ENCODE measurements at places on chromosomes 4 and X. TPM values are rescaled to one million over a fixed set of nuclear protein-coding genes. Genes with fewer than 3 reads are reported as not detected.

GPR173 gene
- total RNA-seq: not detected

FGD1 gene
- total RNA-seq: 7.5 TPM

TLR10 gene
- 0.38 TPM for total RNA-seq

- no peaks in the 10 kb centered on the region for H3K27me3 ChIP-seq
- H3K36me3 ChIP-seq: no peaks in the 10 kb centered on the region
- H3K4me3 ChIP-seq: no peak overlapping the region
Observed at GRCh38 chr4:94957030-94957429, 199.3 kb downstream of the BMPR1B start.

DNA sequence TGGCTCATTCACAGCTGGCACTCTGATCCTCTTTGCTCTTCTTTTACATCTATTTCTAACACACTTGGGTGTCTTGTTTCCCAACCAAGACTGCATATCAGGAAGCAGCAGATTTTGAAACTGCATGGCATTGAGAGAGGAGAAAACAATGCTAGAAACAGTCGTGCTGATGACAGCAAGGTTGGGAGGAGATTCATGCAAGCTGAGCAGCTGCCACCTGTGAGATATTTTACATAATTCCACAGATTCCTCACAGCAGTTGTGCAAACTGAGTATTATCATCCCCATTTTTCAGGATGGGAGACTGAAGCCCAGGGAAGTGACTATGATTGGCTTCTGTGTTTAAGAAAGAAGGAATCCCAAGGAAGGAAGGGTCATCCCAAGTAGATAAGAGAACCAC, 105.0 kb downstream of the SLC2A9 start:
- peaks cover 32% of the 10 kb centered on the region for H3K36me3 ChIP-seq
- no peak overlapping the region for H3K27ac ChIP-seq
- H3K4me1 ChIP-seq: no peaks in the 10 kb centered on the region
- H3K4me3 ChIP-seq: no peak overlapping the region
- H3K27me3 ChIP-seq: no peaks in the 10 kb centered on the region
- DNase-seq: no peak

DNA sequence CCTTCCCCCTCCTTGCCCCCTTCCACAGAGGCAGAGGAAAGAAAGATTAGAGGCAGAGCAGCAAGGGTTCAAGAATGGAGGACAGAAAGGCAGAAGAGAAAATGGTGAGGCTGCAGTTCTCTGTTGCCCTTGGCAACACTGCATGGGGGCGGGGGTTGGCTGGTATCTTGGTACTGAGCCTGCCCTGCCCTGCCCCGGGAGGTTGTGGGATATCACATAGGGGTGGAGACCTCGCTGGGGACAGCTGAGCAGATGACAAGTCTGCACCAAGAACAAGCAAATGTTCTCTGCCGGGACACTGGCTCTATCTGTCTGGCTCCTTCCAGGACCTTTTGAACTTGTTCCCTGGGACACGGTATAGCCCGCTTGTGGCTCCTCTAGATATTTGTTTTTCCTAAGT, 39.8 kb downstream of the NHS start:
- no peaks in the 10 kb centered on the region for H3K36me3 ChIP-seq
- no peak overlapping the region for H3K27ac ChIP-seq
- peaks cover 9% of the 10 kb centered on the region for H3K4me1 ChIP-seq
- H3K27me3 ChIP-seq: no peaks in the 10 kb centered on the region

GRCh38 chr4:74933562-74934015, 673 bp downstream of the PARM1 start:
- DNase-seq: no peak
- peak overlapping the region; percentile 63 for H3K4me3 ChIP-seq
- H3K27me3 ChIP-seq: no peaks in the 10 kb centered on the region
- peak overlapping the region; percentile 90 for H3K27ac ChIP-seq
- H3K4me1 ChIP-seq: peaks cover 5% of the 10 kb centered on the region

GRCh38 chr4:10130178-10130888, 13.7 kb upstream of the WDR1 start:
- DNase-seq: no peak
- peaks cover 5% of the 10 kb centered on the region for H3K4me1 ChIP-seq
- H3K27ac ChIP-seq: no peak overlapping the region
- H3K27me3 ChIP-seq: no peaks in the 10 kb centered on the region
- H3K4me3 ChIP-seq: no peak overlapping the region

DNA sequence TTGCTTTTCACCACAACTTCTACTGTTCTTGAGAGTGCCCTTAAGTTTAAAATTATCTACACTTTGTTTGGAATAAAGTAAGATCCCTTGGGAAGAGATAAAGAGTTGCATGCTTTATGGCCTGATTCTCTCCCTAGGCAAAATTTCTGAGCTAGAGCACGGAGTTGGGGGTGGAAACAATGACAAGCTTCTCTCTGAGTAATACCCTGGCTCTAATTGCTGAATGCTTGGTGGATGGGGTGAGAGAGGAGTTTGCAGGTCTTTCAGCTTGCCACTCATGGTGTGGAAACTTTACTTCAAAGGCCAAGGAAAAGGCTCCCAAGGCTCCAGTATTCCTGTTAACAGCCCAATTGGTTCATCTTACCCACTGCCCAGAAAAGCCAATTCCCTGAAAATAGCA, 26.1 kb upstream of the PRDM8 start:
- H3K27me3 ChIP-seq: no peaks in the 10 kb centered on the region
- H3K36me3 ChIP-seq: no peaks in the 10 kb centered on the region
- H3K4me3 ChIP-seq: no peak overlapping the region
- H3K4me1 ChIP-seq: no peaks in the 10 kb centered on the region

DNA sequence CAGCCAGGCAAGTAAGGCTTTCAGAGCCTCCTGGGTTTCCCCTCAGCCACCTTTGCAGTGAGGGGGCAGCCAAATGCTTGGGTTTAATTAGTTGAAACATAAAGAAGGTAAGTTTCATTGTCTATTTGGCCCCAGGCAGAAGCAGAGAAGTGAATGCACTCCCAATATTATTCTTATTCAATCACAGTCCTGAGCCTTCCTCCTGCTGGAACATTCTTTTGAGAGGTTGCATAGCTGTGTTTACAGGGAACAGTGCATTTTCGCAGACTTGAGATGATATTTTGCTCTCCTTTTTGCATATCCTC, 13.9 kb downstream of the SLC2A9 start:
- H3K27ac ChIP-seq: peak overlapping the region; percentile 74
- peak overlapping the region; percentile 10 for H3K4me3 ChIP-seq
- peaks cover 74% of the 10 kb centered on the region for H3K4me1 ChIP-seq
- no peak for DNase-seq
- no peaks in the 10 kb centered on the region for H3K36me3 ChIP-seq

DNA sequence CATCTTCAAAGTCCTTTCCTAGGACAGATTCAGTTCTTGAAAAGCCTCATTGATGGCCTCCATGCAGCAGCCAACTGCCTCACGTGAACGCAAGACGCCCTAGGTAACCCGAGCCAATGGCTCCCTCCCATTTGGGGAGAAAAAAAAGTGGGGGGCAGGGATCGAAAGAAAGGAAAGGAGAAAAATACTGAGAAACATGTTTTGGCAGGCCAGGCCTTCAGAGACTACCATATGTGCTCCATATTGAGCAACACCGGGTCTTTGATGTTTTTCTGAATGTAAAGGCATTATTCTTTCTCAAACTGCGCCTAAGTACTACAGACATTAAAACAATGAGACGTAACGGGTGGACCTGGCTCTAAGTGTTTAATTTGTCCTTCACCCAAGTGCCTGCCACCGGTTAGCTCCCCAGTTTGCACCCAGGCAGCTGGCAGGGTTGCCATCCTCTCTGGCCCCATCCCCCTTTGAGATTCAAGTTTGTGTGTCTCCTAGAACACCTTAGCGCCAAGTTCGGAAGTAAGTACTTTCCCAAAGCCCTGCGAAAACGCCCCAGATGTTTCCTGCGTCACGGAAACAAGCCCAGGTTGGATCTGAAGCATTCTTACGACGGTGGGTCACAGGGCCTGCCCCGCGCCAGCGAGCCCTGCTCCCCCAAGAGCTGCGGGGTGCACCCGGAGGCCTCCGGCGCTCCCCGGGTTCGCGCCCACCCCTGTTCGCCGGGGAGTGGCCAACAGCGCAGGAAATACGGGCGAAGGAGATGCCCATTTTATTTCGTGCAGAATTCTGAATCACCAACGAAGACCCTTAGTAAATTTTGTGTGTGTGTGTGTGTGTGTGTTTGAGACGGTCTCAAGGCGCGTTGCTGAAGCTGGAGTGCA, 30.1 kb downstream of the HAND2 start:
- H3K4me3 ChIP-seq: no peak overlapping the region
- DNase-seq: no peak
- peaks cover 14% of the 10 kb centered on the region for H3K4me1 ChIP-seq
- H3K36me3 ChIP-seq: no peaks in the 10 kb centered on the region
- H3K27ac ChIP-seq: no peak overlapping the region

DNA sequence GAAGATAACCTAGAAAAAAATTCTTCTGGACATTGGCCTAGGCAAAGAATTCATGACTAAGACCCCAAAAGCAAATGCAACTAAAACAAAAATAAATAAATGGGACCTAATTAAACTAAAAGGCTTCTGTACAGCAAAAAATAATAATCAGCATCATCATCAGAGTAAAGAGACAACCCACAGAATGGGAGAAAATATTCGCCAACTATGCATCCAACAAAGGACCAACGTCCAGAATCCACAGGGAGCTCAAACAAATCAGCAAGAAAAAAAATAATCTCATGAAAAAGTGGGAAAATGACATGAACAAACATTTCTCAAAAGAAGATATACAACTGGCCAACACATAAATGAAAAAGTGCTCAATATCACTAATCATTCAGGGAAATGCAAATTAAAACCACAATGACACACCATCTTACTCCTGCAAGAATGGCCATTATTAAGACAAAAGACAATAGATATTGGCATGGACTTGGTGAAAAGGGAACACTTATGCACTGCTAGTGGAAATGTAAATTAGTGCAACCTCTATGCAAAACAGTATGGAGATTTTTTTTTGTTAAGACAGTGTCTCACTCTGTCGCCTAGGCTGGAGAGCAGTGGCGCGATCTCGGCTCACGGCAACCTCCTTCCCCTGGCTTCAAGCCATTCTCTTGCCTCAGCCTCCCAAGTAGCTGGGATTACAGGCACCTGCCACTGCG, 29.9 kb downstream of the ELF2 start:
- no peak overlapping the region for H3K27ac ChIP-seq
- no peak overlapping the region for H3K4me3 ChIP-seq
- no peaks in the 10 kb centered on the region for H3K27me3 ChIP-seq
- peaks cover 30% of the 10 kb centered on the region for H3K4me1 ChIP-seq
- H3K36me3 ChIP-seq: no peaks in the 10 kb centered on the region

FGF2 gene
- 6.3 TPM for total RNA-seq

GRCh38 chr4:168731706-168732414, 235.0 kb downstream of the PALLD start:
- no peaks in the 10 kb centered on the region for H3K27me3 ChIP-seq
- DNase-seq: no peak
- H3K27ac ChIP-seq: no peak overlapping the region

ADRA2C gene
- total RNA-seq: 4.0 TPM

DNA sequence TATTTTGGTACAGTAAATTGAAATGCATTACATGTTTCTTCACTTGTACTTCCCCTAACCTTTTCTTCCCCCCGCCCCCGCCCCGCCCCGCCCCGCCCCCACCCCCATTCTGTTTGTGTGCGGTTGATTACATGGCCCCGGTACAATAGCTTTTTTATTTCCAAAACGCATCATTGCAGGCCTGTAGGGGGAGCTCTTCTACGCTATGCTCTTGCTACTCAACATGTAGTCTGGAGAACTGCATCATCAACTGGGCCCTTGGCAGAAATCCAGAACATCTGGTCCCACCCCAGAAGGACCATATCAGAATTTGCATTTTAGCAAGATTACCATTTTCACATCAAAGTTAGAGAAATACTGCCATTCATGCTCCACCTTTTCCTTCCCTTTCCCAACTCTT, 333.3 kb upstream of the DDX53 start:
- no peak for DNase-seq
- H3K36me3 ChIP-seq: no peaks in the 10 kb centered on the region
- no peaks in the 10 kb centered on the region for H3K27me3 ChIP-seq
- no peaks in the 10 kb centered on the region for H3K4me1 ChIP-seq
- H3K27ac ChIP-seq: no peak overlapping the region

GRCh38 chr4:56465599-56466295, 1.7 kb upstream of the SRP72 start:
- H3K4me3 ChIP-seq: no peak overlapping the region
- peaks cover 34% of the 10 kb centered on the region for H3K36me3 ChIP-seq
- peaks cover 41% of the 10 kb centered on the region for H3K4me1 ChIP-seq
- no peaks in the 10 kb centered on the region for H3K27me3 ChIP-seq
- no peak for DNase-seq

GRCh38 chr4:106303548-106304281, 12.3 kb downstream of the TBCK start:
- H3K36me3 ChIP-seq: peaks cover 5% of the 10 kb centered on the region
- H3K27ac ChIP-seq: no peak overlapping the region
- H3K27me3 ChIP-seq: no peaks in the 10 kb centered on the region
- DNase-seq: no peak
- no peaks in the 10 kb centered on the region for H3K4me1 ChIP-seq
- H3K4me3 ChIP-seq: no peak overlapping the region

DNA sequence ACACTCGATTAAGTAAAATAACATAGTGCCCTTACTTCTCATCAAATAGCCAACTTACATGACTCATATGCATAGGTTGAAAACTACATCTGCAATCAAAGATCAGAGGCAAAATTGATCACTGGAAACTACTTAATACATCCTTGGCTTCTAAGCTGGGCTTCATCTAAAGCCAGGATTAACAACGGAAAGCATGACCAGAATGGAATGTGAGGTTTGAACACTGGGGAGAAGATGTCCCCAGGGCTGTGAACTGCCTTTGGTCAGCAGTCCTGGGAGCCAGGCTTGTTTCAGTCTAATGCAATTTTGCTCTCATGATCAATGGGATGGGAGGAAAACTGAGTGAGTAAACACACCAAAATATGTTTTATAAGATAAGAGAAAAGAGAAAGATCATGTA, 192.5 kb upstream of the TTC29 start:
- no peak overlapping the region for H3K27ac ChIP-seq
- H3K4me1 ChIP-seq: peaks cover 2% of the 10 kb centered on the region
- DNase-seq: no peak
- no peaks in the 10 kb centered on the region for H3K27me3 ChIP-seq
- H3K4me3 ChIP-seq: no peak overlapping the region

UGT2B10 gene
- not detected for total RNA-seq

- no peak for DNase-seq
- no peaks in the 10 kb centered on the region for H3K4me1 ChIP-seq
- H3K36me3 ChIP-seq: no peaks in the 10 kb centered on the region
- no peak overlapping the region for H3K27ac ChIP-seq
- H3K4me3 ChIP-seq: no peak overlapping the region
Observed at GRCh38 chr4:80393246-80393969, 57.9 kb downstream of the CFAP299 start.

DNA sequence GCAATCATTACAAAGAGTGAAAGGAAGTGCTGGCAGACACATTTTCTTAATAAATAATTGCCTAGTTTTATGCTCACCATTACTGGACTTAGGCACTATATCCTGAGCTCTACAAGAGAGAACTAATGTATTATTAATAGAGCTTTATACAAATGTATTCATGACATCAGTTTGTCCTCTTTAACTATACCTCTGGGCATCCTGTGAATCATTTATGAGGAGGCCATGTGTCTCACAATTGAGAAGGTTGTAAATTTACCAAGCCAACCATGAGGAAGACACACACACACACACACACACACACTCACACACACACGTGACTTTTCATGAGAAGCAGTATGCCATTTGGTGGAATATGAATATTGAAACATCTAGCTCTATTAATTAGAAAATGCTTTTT, 728.2 kb downstream of the ARAP2 start:
- H3K36me3 ChIP-seq: no peaks in the 10 kb centered on the region
- no peak overlapping the region for H3K4me3 ChIP-seq
- H3K4me1 ChIP-seq: no peaks in the 10 kb centered on the region
- H3K27me3 ChIP-seq: no peaks in the 10 kb centered on the region
- H3K27ac ChIP-seq: no peak overlapping the region
- DNase-seq: no peak

Measured in esophagus squamous epithelium (tissue), 5 donors.